Forelimb muscle (tissue), 1 donor: ENCODE measurements at places on chromosomes 16 and 17.

DNA sequence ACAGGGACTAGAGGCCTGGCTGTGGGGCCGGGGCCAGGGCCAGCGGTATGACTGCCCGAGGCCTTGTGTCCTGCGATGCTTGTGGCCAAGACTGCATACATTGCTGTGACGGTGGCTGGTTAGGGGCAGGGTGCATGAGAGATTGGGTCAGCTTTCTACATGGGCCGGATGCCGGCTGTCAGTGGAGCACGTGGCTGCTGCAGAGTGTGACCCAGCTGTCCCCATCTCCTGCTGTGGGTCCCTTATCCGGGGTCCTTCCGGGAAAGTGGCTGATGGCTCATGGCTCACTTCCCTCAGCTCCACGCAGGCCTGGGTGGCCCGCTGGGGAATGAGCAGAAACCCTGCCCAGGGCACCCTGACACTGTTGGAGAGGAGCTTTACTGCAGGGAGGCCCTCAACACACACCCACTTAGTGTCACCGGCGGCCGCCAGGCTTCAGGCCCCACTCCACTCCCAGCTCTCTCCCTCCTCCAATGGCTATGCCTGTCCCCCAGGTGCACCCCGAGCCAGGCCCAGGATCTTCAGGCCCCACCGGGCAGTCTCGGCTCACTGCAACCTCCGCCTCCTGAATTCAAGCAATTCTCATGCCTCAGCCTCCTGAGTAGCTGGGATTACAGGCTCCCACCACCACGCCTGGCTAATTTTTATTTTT lies 808 bp upstream of the RGS11 start:
- DNase-seq = no peak

DNA sequence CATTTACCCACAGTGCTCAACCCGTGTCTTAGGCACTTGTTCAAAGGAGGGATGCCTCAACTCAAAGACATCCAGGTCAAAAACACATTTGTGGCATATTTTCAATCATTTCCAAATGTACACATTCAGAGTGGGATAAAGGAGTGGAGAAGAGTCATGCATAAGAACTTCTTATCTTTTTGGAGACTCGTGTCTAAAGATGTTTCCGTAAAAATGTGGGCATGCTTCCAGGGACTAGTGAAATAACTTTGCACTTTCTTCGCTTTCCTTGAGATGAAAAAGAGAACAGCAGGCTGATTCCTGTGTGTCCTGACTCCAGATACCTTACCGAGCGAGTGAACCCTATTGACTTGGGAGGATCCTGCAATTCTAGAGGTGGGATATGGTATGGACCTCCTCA lies 256.6 kb upstream of the KCNJ16 start:
- DNase-seq = no peak

DNA sequence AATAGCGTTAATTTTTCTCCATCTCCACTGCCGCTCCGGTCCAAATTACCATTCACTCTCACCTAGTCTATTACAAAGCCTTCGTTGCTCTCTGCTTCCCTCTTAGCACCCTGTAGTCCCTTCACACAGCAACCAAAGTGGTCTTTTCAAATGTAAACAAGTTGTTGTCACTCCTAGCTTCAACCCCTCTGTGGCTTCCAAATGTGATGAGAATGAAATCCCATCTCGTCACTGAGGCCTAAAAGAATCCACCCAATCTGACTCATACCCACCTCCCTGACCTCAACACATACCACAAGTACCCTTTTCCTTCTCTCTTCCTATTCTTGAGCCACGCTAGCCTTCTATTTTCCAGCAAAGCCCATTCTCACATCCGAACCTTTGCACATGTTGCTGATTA lies 2.2 kb upstream of the PELP1 start:
- no peak for DNase-seq

- DNase-seq = no peak
Observed at GRCh38 chr16:26802440-26802839, 264.3 kb upstream of the C16orf82 start.

DNA sequence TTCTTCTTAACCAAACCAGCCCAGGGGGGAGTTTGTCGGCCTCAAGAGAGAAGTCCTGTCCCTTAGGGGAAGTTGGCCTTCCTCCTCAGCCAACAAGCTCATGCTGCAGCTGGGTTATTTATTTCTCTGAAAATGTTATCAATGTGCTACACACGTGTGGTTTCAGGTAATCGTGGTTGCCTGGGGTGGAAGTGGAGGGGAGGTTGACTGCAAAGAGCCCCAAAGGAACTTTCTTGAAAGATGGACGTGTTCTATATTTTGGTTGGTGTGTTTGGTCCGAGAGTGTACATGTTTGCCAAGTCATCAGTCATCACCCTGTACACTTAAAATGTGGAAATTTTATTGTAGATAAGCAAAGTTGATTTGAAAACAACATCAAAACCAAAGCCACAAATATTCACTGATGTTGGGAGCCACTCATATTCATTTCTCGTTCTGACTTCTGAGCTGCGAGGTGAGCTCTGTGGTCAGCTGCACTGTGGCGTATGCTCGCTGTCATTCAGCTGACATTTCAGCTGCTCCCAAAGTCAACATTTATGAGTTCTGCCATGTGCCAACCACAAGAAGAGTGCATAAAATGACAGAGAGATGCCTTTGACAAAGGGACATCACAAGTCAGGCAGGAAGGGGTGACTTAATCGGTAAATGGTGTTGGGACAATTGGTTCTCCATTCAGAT lies 26.5 kb upstream of the ADGRG1 start:
- DNase-seq = no peak

GRCh38 chr17:42522263-42522790 lies 13.7 kb upstream of the NAGLU start:
- no peak for DNase-seq

DNA sequence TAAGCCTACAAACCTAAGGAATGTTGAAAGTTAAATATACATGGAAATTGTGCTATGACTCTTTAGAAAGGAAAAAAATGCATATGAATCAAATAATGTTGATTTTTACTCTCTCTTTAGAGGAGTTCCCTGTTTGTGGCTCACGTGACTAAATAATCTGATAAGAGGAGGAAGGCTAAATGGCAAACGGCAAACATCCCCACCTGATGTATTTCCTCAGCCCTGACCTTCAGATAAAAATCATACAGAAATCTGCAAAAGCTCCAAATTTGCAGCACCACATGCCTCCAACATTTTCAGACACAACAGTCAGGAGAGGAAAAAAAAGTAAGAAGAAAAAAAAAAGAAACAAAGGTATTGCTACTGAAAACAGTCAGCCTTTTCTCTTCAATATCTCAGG lies 423.0 kb upstream of the PSMD7 start:
- no peak for DNase-seq

GRCh38 chr17:49565948-49566491 lies 9.7 kb upstream of the NXPH3 start:
- no peak for DNase-seq

DNA sequence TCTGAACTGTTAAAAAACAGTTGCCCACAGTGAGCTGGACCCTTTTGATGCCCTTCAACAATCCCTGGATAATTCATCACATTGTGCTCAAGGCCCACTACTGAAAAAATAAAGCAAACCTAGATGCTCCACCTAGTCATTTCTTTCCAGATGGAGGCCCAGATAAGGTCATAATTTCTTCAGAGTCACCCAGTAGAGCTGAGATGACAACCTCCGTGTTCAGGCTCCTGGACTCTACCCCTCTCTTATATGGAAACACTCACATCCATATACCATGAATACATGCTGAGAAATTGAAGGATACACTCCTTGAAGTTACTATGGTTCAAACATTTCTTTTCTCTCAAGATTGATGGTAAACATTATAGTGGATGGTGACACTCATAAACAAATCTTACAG lies 2.7 kb upstream of the ABCA3 start:
- DNase-seq = no peak

- no peak for DNase-seq
Observed at GRCh38 chr17:60102632-60103096, 23.9 kb upstream of the HEATR6 start.

DNA sequence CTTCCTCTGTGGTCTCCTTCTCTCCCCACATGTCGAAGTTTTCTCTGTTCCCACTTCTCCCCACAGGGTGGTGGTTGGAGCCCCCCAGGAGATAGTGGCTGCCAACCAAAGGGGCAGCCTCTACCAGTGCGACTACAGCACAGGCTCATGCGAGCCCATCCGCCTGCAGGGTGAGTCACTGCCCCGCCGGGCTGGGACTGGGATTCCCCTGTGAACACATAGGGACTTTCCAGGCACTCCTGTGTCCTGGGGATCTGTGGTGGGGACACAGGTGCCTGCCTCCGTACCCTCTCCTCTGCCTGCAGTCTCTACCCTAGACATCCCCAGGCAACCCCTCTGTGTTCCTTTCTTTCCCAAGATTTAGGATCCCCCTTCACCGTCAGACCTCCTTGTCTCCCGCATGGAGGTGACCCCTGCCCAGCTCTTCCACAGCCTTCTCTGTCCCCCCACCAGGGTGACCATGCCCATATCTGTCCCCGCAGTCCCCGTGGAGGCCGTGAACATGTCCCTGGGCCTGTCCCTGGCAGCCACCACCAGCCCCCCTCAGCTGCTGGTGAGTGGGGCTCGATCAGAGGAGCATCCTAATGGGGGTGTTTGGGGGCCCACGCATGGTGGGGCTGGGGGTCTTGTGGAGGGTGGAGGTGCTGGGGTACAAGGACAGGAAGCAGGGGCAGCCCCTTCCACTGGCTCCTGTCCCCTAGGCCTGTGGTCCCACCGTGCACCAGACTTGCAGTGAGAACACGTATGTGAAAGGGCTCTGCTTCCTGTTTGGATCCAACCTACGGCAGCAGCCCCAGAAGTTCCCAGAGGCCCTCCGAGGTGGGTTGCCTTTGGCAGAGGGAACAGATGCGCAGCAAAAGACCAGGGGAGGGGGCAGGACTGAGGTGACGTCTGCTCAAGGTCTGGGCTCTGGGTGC lies 5.8 kb downstream of the ITGAM start:
- no peak for DNase-seq

DNA sequence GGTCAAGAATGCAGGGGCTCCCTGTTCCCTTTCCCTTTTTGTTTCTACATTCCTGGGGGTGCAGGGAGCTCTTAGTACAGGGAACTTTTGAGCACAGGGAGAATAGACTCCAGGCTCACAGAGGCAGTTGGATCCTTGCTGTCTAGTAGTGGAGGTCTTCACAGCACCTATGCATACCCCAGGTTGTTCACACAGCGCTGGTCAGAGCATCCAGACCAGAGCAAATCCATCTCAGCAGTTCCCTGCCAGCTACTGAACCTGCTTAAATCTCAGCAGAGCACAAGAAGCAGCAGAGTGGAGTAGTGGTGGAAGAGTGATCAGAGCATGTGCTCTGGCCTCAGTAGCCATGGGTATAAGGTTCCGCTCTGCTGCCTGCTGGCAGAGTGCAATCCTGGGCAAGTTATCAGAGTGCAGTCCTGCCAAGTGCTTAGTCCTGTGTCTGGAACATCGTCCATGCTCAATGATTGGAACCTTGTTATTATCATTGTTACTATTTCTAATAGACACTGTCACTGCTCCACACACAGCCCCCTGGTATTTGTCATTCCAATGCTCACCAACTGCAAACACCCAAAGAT lies 220.4 kb downstream of the CBLN1 start:
- no peak for DNase-seq
